ENCODE measurements at places on chromosomes 5 and 9. TPM values are rescaled to one million over a fixed set of nuclear protein-coding genes. Genes with fewer than 3 reads are reported as not detected.

DNA sequence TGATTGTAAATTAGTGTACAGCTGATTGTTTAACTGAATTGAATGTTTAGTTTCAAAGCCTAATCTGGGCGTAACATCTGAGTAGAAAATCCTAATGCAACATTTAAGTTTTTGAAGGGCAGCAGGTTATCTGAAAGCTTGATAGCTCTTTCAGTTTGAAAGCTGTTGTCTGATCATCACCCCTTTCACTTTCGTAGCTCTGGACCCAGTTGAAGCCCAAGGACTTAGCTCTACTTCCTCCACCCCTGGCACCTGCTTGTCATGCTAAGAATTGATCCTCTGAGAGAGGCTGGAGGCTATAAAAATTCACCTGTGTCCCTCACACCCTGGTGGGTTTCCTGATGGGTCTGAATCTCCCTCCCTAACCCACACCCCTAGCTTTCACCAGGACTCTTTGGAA lies 86.0 kb downstream of the ZFAND5 start:
- no peak for DNase-seq

- no peak for DNase-seq
These were observed 171.1 kb upstream of the TLX3 start for GRCh38 chr5:171137768-171138525.

DNA sequence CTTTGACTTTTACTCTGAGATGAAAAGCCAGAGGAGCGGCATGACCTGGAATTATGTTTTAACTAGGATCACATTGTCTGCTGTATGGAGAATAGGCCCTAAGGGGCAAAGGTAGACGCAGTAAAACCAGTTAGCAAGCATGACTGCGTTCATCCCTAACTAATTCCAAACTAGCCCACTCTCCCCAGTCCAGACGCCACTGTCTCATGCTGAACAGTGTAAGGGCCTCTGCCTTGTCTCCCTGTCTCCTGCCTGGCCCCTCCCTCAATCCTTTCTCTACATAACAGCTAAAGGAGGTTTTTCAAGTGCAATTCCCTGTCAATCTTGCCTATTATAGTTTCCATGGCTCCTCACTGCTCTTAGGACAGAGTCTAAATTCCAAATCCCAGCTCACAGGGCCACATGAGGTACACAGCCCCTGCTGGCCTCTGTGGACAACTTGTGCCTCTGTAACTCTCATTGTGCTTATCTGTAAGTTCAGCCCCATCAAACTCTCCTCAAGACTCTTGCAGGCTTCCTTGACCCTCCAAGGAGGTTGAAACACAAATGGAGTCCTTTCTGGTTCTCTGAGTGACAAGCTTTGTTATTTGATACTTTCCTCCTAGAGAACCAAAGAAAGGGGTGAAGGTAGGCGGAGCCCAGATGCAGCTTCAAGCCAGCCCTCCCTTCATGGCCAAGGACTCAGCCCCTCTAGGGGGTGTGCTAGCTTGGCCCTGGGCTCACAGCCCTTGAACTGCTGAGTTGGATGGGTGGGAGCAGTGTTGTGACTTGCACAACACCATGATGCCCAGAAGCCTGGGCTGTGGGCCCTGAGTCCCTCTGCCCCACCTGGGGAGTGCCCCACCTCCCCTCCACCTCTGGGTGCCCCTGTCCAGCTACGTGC lies 16.0 kb upstream of the SLC22A4 start:
- DNase-seq: no peak

DNA sequence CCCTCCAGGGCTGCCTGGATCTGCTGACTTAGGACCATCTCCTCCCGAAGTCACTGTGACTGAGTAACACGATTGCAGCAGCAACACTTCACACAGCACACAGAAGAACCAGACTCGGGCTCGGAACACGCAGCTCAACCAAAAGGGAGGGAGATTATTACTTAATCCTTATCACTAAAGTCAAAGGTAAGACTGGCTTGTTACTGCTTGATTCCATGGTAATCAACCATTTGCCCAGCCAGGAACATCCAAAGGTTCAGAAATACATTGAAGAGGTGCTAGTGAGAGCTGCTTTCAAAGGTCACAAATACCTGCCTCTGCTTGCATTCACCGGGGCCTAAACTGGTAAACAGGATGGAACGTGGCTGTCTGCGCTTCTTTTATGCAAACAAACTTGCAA lies 7.7 kb downstream of the FBP1 start:
- DNase-seq: no peak

DNA sequence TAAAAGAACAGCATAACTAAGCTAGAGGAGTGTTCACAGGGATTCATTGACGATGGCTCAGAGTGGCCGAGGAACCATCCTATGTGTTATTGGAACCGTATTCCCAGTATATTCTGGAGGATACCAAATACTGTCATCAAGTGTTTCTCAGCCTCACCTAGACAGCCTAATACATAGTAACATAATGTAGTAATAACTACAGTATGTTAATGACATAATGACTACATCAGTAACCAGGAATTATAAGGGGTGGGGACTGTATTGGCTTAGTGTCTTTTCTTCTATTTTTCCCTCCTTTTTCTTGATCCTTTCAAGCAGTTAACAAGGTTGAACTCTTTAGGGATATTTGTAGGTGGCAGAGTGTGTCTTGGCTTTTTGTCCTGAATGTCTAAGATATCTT lies 26.6 kb upstream of the C9 start:
- no peak for DNase-seq

- no peak for DNase-seq
These were observed 53.2 kb upstream of the SLC25A51 start for GRCh38 chr9:37956904-37957663.

GRCh38 chr9:90970608-90971007 lies 169.0 kb downstream of the SYK start:
- DNase-seq: no peak

DNA sequence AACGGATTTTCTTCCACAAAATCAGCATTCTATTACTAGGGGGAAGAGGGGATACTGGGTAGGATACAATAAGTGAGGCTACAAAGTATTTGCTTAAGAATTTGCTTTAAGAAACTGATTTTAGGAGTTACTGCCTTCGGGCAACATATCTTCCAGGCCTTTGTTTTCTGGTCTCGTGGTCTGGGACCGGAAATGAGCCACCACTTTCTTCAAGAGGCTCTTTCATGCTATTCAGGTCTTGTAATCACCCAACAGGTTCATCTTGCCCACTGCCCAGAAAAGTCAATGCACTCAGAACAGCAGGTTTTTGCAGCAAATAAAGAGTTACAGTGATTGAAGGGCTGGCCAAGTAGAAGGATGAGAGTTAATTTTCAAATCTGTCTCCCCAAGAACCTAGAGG lies 6.6 kb upstream of the AOPEP start:
- no peak for DNase-seq

GRCh38 chr5:6487081-6487480 lies 38.4 kb downstream of the UBE2QL1 start:
- DNase-seq: no peak

DNA sequence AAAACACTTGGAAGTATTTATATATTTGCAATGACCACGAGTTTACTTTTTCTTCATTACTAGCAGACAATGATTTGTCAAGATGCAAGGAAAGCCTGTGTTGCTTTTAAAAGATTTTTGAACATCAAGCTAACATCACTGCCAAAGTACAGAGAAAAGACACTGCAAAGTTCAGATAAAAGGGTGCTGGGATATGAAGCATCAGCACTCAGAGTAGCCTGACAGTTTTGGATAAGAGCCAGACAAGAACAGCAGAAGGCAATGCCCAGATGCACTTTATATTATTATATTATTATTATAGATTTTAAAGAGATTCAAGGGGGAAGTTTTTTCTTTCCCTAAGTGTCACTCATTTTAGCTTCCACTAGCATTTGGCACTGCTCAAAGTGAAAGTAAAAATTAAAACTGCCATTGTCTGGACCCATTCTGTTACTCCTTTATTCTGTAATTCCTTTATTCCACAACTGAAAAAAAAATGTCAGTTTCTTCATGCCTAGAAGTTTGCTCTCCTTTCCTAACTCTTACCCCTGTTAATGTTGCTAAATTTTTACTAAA lies 240.6 kb downstream of the EFNA5 start:
- DNase-seq: no peak

GRCh38 chr9:86807367-86807976 lies 139.8 kb downstream of the GAS1 start:
- peak; percentile 73 for DNase-seq

DNA sequence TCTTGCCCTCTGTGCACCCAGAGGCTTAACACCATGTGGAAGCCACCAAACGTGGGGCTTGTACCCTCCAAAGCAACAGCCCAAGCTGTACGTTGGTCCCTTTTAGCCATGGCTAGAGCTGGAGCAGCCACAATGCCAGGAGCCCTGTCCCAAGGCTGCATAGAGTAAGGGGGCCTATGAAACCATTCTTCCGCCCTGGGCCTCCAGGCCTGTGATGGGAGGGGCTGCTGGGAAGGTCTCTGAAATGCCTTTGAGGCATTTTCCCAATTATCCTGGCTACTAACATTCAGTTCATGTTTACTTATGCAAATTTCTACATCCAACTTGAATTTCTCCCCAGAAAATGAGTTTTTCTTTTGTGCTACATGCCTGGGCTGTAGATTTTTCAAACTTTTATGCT lies 33.8 kb downstream of the CHSY3 start:
- no peak for DNase-seq

DNA sequence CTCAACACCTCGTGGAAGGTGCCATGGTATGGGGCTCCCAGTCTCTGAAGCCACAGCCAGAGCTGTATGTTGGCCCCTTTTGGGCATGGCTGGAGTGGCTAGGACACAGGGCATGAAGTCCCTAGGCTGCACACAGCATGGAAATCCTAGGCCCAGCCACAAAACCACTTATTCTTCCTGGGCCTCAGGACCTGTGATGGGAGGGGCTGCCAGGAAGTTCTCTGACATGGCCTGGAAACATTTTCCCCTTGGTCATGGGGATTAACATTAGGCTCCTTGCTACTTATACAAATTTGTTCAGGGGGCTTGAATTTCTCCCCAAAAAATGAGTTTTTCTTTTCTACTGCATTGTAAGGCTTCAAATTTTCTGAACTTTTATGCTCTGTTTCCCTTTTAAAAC lies 2091.2 kb upstream of the ACO1 start:
- DNase-seq: no peak

DNA sequence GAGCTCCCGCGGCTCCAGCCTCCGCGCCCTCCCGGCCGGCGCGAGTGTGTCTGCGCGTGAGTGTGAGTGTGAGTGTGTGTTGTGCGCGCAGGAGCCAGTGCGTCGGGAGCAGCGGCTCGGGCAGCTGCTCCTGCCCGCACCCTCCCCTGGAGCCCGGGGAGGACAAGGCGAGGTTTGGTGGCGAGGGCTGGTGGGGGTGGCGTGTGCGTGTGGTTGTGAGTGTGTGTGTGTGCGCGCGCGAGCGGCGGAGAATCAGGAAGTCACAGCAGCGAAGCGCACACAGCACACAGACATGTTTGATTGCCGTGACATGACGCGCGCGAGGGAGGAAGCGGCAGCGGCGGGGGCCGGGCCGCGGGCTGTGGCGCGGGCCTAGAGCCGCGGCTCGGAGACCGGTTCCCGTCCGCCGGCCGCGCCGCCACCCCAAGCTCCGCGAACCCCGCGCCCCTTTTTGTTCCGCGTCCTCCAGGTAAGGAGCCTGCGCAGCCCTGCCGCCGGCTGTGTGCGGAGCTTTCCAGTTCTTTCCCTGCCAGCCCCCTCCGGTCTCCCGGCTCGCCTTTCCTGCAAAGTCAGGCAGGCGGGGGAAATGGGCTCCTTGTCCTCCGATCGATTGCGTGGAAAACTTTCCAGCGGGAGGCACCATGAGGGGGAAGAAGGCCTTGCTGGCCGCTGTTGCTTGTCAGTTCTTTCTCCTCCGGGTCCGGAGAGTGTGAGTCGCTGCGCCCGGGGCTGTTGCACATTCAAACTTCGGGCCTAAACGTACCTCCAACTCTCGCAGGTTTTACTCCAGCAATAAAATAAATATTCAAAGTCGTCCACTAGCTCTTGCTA lies 2.4 kb downstream of the SMARCA2 start:
- peak; percentile 96 for DNase-seq

DNA sequence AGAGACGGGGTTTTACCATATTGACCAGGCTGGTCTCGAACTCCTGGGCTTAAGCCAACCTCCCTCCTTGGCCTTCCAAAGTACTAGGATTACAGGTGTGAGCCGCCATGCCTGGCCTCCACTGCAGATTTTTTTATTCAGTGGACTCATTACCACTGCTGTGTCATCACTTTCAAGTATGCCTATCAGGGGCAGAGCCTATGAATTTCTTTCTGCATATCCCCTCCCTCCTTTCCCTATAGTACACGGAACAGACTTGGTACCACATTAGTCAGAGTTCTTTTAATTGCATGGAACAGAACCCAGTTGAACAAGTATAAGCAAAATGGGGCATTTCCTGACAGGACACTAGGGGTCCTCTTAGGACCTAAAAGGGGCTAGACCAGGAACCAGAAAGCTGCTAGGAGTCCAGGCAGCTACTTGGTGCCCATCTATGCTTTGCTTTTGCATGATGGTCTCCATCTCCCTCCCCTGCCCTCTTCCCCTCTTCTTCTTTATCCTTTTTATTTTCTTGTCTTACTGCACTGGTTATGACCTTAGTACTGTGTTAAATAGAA lies 5.8 kb downstream of the BSPRY start:
- no peak for DNase-seq

DNA sequence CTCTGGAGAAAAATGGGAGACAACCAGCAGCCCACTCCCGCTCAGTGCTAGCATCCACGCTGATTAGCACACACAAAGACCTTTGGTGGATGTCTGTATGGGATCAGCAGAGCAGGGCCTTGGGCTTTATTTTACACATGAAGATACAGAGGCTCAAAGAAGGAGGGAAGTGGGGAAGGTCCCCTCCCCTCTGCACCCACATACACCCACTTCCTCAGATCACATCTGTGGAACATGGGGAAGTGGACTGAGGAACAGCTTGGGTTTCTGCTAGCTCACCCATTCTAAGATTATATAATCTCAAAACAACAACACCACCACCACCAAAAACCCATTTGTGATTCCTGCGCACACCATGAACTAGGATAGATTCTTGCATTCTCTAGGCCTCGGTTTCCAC lies 14.0 kb downstream of the GGTA1 start:
- no peak for DNase-seq

GRCh38 chr5:127358284-127358683 lies 67.7 kb downstream of the MEGF10 start:
- no peak for DNase-seq

Gene ARHGEF28
- polyA plus RNA-seq: 10.0 TPM

Gene EDIL3
- polyA plus RNA-seq: 43.5 TPM

Gene SLC1A1
- 3.0 TPM for polyA plus RNA-seq

Gene LOX
- polyA plus RNA-seq: 24.9 TPM

Gene ADRA1B
- 0.62 TPM for polyA plus RNA-seq

Gene LPAR1
- 68.9 TPM for polyA plus RNA-seq

Gene NPR3
- polyA plus RNA-seq: 40.7 TPM

Gene HSPA5
- polyA plus RNA-seq: 353 TPM

Gene FBP1
- polyA plus RNA-seq: 15.9 TPM

All from left lung (tissue), 14 donors.